ENCODE measurements at places on chromosomes 7 and 10. TPM values are rescaled to one million over a fixed set of nuclear protein-coding genes. Genes with fewer than 3 reads are reported as not detected.

Gene POP7
- 42.1 TPM for polyA plus RNA-seq

Gene TAC1
- polyA plus RNA-seq, result 0.08 TPM

Gene GPR26
- polyA plus RNA-seq, result not detected

Gene ZNF12
- polyA plus RNA-seq, result 7.0 TPM

Gene RABGEF1
- 18.5 TPM for polyA plus RNA-seq

Gene MYO1G
- 2.2 TPM for polyA plus RNA-seq

Gene VAX1
- polyA plus RNA-seq, result not detected

Gene CPA2
- 0.14 TPM for polyA plus RNA-seq

Gene PDE1C
- polyA plus RNA-seq, result 1.9 TPM

Gene FAM221A
- 11.3 TPM for polyA plus RNA-seq

Gene ACSL5
- polyA plus RNA-seq, result 3.6 TPM

Gene TRPV6
- polyA plus RNA-seq, result 2.5 TPM

Gene EBF3
- polyA plus RNA-seq, result 0.57 TPM

Gene PLPP4
- not detected for polyA plus RNA-seq

Gene EPHA1
- polyA plus RNA-seq, result 74.6 TPM

Gene PODXL
- polyA plus RNA-seq, result 3.4 TPM

Gene GSTO2
- 19.9 TPM for polyA plus RNA-seq

Gene NPFFR1
- polyA plus RNA-seq, result 0.01 TPM

Gene PTN
- 97.1 TPM for polyA plus RNA-seq

Gene IFIT3
- polyA plus RNA-seq, result 2.6 TPM

Gene TMEM236
- polyA plus RNA-seq, result 0.01 TPM

Gene ACBD7
- 0.09 TPM for polyA plus RNA-seq

Gene RPP30
- 25.0 TPM for polyA plus RNA-seq

Gene OGDHL
- polyA plus RNA-seq, result 0.10 TPM

Gene EPO
- polyA plus RNA-seq, result not detected

Gene SPDYE1
- polyA plus RNA-seq, result 0.01 TPM

Gene ALDH18A1
- polyA plus RNA-seq, result 18.5 TPM

Gene SAMD9L
- polyA plus RNA-seq, result 4.0 TPM

Gene NUTM2A
- 1.5 TPM for polyA plus RNA-seq

Gene PLCE1
- polyA plus RNA-seq, result 1.1 TPM

Gene UCMA
- polyA plus RNA-seq, result not detected

Gene GRM3
- polyA plus RNA-seq, result 0.02 TPM

Gene HOXA4
- 8.6 TPM for polyA plus RNA-seq

Gene PON3
- 0.71 TPM for polyA plus RNA-seq

Gene NRBF2
- 6.7 TPM for polyA plus RNA-seq

Gene FBXL13
- polyA plus RNA-seq, result 0.08 TPM

Gene NOS3
- polyA plus RNA-seq, result 4.9 TPM

Gene PHKG1
- polyA plus RNA-seq, result 1.3 TPM

Gene WEE2
- polyA plus RNA-seq, result not detected

Gene IDI2
- not detected for polyA plus RNA-seq

Gene ZNF853
- polyA plus RNA-seq, result 1.2 TPM

Gene CPN1
- not detected for polyA plus RNA-seq

Gene RBM20
- polyA plus RNA-seq, result 7.2 TPM

Gene PNLIPRP1
- 0.15 TPM for polyA plus RNA-seq

Gene OR6B1
- polyA plus RNA-seq, result not detected

Gene ATP6V0A4
- polyA plus RNA-seq, result 1.3 TPM

Gene KAZALD1
- 0.81 TPM for polyA plus RNA-seq

Gene NUDT13
- polyA plus RNA-seq, result 1.3 TPM

Gene FAM180A
- polyA plus RNA-seq, result 0.55 TPM

Gene CALML3
- polyA plus RNA-seq, result 224 TPM

Gene XRCC2
- 2.0 TPM for polyA plus RNA-seq

Gene KLF14
- polyA plus RNA-seq, result not detected

Gene TYW1
- polyA plus RNA-seq, result 3.6 TPM

Gene SLC39A12
- 0.01 TPM for polyA plus RNA-seq

Gene FFAR4
- 0.08 TPM for polyA plus RNA-seq

Gene STK31
- 1.1 TPM for polyA plus RNA-seq

Gene PSD
- polyA plus RNA-seq, result 1.1 TPM

Gene CPEB3
- 1.9 TPM for polyA plus RNA-seq
